ENCODE measurements at places on chromosomes 1 and 21.

DNA sequence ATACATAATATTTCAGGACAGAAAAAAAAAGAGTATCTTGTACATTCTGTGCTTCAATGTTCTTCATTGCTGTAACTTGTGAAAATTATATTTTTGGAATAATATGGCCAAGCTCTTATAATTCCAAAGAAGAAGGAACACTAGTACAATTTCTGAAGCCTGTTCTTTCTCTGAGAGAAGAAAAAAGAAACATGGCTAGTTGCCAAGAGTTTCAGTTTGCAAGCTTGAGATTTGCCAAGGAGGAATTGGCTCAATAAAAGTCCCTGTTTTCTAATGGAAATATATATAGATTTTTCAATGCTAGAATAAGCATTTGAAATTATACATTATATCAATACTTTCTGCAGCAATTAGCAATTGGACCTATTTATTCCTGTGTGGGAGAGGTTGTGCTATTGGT, 285.2 kb upstream of the NEGR1 start:
- peak; percentile 12 for DNase-seq

GRCh38 chr1:231931846-231932454, 305.4 kb downstream of the DISC1 start:
- DNase-seq = no peak

- DNase-seq = no peak
These were observed 46.0 kb upstream of the PLA2G4A start for GRCh38 chr1:186782791-186783190.

DNA sequence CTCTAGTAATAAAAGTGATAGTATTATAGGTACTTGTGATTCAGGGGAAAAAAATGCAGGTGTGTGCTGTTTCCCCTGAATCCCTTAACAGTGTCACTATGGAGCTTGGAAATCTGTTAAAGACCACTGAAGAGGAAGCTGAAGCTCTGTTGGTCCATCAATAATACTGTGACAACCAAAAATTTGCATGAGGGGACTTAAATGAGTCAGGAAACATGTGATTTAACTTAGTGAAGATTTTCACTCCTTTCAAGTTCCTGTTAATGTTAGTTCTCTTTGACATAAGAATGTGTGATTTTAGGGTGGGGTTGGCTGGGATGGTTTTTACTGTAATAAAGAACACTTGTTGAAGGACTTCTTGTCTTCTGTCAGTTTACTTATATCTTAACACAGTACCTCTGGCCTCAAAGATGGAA, 32.0 kb downstream of the VANGL2 start:
- no peak for DNase-seq

- no peak for DNase-seq
These were observed 32.7 kb downstream of the BEND5 start for GRCh38 chr1:48744032-48744431.

GRCh38 chr1:202919615-202920014, 7.4 kb downstream of the KLHL12 start:
- no peak for DNase-seq

DNA sequence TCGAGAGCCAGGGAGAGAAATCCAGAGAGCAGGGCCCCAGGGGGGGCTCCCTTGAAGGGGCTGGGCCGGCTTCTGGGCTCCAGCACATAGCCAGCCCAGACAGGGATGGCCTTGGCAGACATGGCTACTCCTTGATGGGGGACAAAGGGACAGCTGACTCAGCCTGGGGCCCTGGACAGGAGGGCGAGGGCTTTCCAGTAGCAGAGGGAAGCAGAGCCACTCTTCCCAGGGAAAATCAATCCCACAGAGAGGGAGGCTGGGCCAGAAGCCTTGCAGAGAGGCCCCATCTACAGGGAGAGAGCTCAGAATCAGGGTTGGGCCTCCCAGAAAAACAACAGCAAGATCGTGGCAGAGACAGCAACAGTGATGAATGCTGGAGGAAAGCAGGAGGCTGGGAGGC, 15.6 kb downstream of the IGFN1 start:
- no peak for DNase-seq

DNA sequence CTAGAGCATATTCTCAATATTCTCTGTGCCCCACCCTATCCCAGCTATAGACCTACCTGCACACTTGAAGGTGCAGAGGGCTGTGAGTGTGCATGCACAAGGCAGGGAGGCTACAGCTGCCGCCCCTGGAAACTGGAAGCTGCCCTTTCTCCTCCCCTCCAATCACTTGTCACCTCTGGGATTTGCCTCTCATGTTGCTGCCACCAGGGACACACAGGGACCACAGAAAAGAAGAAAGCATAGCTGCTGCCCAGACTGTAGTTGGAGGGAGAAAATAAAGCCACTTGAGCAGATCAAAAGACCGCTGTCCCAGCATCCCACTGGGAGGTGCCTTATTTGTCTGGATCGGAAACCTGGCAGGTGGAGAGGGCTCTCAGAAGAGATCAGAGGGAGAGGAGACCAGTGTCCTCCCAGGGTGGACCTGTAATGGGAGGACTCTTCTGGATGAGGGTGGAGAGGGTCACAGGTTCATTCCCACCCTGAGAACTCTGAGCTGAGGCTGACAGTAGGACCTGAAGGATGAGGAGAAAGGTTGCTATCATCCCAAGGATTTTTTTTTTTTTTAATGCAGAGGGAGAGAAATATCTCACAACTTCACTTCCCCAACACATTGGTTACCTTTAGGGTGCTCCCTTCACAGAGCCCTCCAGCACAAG, 7.6 kb upstream of the INPP5B start:
- no peak for DNase-seq

GRCh38 chr1:227788271-227789083, 27.0 kb upstream of the PRSS38 start:
- peak; percentile 64 for DNase-seq

DNA sequence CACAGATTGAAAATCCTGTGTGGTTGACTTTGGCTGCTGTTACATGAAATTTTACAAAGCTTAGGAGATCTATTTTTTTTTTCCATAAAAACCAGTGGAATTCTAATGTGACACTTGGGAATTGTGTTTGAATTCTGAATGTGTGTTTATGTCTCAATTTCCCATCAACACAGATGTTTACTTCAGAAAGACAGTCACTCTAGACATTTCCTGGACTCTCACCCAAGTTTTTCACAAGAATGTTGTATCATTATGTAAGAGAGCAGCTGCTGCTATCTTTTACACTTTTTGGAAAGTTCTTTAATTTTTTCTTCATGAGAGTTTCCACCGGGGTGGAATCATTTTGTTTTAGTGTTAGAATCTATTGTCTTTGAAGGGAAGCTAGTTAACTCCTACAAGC, 210.1 kb downstream of the GIPC2 start:
- DNase-seq = no peak

- no peak for DNase-seq
These were observed 149.3 kb upstream of the TNR start for GRCh38 chr1:175892686-175893085.

- DNase-seq = no peak
These were observed 36.6 kb upstream of the TMEM51 start for GRCh38 chr1:15116966-15117365.

- DNase-seq = no peak
These were observed 116.0 kb downstream of the ATP6V1G3 start for GRCh38 chr1:198424441-198424840.

DNA sequence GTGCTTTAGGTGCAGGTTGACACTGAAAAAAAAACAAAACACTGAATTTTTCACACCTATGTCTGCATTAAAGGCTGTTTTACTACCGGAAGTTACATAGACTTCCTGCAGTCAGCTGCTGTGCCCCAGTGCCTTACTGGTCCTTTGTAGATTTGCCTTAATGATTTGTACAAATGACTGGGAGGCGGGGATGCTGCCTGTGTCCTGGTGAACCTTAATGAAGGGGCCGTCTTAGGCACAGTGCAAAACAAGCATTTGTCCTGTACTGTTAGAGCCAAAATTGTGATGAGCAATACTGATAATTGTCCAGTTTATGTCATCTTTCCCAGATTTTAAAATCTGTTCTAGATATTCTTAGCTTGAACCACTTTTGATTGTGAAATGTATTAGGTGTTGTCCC, 90.9 kb upstream of the PGD start:
- DNase-seq = peak; percentile 27

- peak; percentile 91 for DNase-seq
These were observed 61.6 kb downstream of the SLX9 start for GRCh38 chr21:45001134-45002095.

DNA sequence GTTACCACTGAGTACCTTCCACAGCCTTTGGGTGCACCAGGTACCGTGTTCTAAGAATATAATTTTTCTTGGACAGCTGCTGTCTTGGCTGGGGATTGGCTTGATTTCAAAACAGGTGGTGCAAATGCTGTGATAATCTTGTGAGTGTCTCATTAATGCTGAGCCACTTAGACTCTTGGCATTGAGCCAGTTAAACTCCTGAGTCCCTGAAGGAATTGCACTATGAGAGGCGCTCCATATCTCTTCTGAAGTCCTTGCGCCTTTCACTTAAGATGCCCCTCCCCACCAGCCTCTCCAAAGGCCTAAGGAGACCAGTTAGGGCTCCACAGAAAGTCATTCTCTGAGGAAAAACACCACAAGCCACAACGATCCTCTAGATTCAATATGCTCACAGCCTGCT, 51.0 kb downstream of the BACH1 start:
- DNase-seq = no peak

Data from GM23248 (cell line).